ENCODE measurements at places on chromosomes 4 and X. TPM values are rescaled to one million over a fixed set of nuclear protein-coding genes. Genes with fewer than 3 reads are reported as not detected.
A peak's percentile ranks its signal among the peaks of the same experiment; 100 is the strongest.

DNA sequence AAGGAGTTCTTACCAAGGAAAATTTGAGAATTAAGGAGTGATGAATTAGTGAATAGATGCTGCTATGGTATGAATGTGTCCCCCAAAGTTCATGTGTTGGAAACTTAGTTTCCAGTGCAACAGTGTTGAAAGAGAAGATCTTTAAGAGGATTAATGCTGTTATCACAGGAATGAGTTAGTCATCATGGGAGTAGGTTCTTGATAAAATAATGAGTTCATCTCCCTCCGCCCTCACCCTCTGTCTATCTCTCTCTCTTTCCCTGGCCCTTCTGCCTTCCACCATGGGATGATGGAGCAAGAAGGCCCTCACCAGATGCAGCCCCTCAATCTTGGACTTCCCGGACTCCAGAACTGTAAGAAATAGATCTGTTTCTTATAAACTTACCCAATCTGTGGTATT lies 38.3 kb upstream of the KLHL8 start:
- H3K4me3 ChIP-seq = no peak overlapping the region
- no peaks in the 10 kb centered on the region for H3K36me3 ChIP-seq
- no peak for DNase-seq
- no peak overlapping the region for H3K27ac ChIP-seq
- H3K27me3 ChIP-seq = no peaks in the 10 kb centered on the region

GPR119 gene
- not detected for total RNA-seq

DNA sequence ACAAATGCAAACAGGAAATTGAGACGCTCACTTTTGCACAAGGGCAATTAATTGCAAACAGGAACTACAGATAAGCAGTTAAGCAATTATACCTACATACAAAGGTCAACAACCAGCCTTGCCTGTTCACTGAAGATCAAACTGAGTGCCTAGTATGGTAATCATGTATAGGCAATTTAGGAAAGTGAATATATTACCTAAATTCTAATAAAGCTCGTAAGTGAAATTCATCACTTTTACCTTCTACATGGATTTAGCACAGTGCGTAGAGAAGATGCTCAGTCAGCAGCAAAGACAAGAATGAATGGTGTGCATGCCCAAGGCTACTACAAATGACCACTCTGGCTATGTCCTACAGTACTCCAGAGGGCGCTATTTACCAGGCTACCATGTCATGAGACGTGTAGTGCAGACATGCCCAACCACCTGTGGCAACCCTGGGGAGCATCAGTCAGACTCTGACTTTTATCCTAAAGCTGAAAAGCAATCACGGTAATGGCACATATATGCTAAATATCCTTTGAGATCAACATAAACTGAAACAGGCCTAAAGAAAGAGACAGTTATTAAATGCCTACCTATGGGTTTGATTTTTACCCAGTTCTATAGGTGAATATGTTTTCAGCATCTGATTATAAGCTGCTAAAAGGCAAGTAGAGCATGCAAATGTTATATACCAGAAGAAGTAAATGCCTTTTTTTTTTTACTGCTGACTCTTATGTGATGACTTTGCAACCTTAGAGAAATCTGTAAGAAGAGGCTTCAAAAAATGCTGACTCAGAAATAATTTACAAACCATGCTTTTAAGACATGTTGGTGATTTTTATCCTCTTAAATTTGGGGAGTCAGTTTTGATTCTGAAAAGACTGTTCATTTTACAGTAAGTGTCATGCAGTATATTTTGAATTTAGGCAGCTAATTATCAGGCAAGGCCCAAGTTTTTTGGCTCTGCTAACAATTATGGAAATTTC lies 178.0 kb downstream of the PPP3CA start:
- H3K27ac ChIP-seq = no peak overlapping the region
- no peak overlapping the region for H3K4me3 ChIP-seq
- H3K4me1 ChIP-seq = no peaks in the 10 kb centered on the region
- no peaks in the 10 kb centered on the region for H3K27me3 ChIP-seq
- peak; percentile 69 for DNase-seq
- no peaks in the 10 kb centered on the region for H3K36me3 ChIP-seq

DNA sequence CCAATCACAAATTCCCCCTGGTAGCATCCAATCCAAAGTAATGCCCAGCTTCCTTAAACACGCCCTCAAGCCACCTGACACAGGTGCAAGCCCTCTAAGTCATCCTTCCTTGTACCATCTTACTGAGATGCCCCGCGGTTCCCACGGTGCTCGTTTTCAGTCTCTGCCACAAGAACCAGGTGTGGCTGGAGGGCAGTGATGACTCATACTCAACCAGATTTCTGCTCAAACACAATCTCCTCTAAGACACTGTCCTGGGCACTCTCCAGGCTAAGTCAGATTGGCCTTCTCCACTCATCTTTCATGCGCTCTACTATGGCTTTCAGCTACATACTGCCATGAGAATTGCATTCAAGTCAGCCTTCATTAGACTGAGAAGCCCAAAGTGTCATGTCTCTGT lies 3.5 kb downstream of the SH3KBP1 start:
- no peaks in the 10 kb centered on the region for H3K36me3 ChIP-seq
- H3K27me3 ChIP-seq = no peaks in the 10 kb centered on the region
- DNase-seq = no peak
- H3K4me3 ChIP-seq = no peak overlapping the region

DNA sequence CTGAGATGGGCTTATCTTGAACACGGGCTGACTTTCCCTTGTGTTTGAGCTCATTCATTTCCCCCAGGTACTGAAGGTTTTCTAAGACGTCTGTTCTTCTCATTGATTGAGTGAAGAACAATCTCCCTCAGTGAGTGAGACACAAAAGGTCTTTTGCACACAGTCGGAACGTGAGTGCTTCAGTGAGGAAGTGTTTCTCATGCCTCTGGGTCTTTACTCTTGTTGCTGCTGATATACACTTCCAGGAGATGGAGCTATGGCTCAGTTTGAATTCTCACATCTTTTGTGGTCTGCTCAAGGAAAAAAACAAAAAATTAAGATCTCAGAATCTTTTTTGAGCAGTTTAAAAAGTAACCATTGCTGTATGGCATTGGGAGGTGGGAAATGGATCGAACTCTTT lies 981.9 kb upstream of the TENM3 start:
- no peaks in the 10 kb centered on the region for H3K36me3 ChIP-seq
- no peak overlapping the region for H3K4me3 ChIP-seq
- H3K27ac ChIP-seq = no peak overlapping the region
- H3K27me3 ChIP-seq = no peaks in the 10 kb centered on the region

GRCh38 chr4:98706200-98706813 lies 47.9 kb upstream of the TSPAN5 start:
- no peak overlapping the region for H3K27ac ChIP-seq
- no peak for DNase-seq
- no peaks in the 10 kb centered on the region for H3K27me3 ChIP-seq
- no peak overlapping the region for H3K4me3 ChIP-seq
- no peaks in the 10 kb centered on the region for H3K4me1 ChIP-seq
- H3K36me3 ChIP-seq = no peaks in the 10 kb centered on the region

BMP2K gene
- total RNA-seq = 37.9 TPM

DNA sequence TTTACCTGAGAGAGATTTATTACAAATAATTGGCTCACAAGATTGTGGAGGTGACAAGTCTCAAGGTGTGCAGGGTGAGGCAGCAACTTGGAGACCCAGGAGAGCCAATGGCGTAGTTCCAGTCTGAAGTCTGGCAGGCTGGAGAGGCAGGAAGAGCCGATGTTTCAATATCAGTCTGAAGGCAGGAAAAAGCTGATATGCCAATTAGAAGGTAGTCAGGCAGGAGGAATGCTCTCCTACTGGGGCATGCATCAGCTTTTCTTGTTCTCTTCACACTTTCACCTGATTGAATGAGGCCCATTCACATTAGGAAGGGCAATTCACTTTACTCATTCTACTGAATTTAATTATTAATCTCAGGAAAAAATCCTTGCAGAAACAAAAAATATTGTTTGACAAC lies 1351.7 kb upstream of the ADGRL3 start:
- H3K27me3 ChIP-seq = no peaks in the 10 kb centered on the region
- no peak overlapping the region for H3K27ac ChIP-seq
- no peak for DNase-seq
- H3K4me1 ChIP-seq = no peaks in the 10 kb centered on the region
- H3K36me3 ChIP-seq = no peaks in the 10 kb centered on the region

- no peak for DNase-seq
- no peaks in the 10 kb centered on the region for H3K4me1 ChIP-seq
- H3K27me3 ChIP-seq = no peaks in the 10 kb centered on the region
- no peaks in the 10 kb centered on the region for H3K36me3 ChIP-seq
- no peak overlapping the region for H3K27ac ChIP-seq
- no peak overlapping the region for H3K4me3 ChIP-seq
Measured at GRCh38 chr4:107094976-107095375, 58.9 kb upstream of the DKK2 start.

DNA sequence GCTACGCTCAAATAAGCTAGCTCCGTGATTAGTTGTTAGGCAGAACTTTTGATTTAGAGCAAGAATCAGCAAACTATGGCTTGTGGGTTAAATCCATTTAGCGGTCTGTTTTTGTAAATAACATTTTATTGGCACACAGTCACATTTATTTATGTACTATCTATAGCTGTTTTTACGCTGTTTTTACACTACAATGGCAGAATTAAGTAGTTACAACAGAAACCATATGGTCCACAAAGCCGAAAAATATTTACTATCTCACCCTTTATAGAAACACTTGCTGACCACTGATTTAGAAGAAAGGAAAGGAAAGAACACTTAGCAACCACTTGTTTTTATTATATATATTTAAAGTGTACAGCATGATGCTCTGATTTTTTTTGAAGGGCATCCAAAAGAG lies 41.1 kb downstream of the THOC2 start:
- H3K36me3 ChIP-seq = no peaks in the 10 kb centered on the region
- no peak for DNase-seq
- H3K4me1 ChIP-seq = no peaks in the 10 kb centered on the region
- H3K27me3 ChIP-seq = no peaks in the 10 kb centered on the region

- H3K27me3 ChIP-seq = no peaks in the 10 kb centered on the region
- no peak overlapping the region for H3K27ac ChIP-seq
- H3K4me3 ChIP-seq = no peak overlapping the region
- H3K36me3 ChIP-seq = no peaks in the 10 kb centered on the region
Measured at GRCh38 chr4:125975861-125976397, 661.2 kb downstream of the FAT4 start.

DNA sequence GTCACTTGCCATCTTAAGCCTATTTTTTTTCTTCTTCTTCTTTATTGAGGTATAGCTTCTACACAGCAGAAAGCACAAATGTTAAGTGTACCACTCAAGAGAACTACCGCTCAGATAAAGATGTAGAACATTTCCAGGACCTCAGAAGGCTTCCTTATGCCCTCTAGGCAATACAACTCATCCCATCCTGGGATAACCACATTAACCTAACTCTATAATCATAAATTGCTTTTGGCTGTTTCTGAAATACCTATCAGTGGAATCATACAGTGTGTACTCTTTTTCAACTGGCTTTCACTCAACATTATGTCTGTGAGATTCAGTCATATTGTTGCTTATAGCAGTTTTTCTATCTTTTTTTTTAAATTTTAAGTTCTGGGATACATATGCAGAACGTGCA lies 51.7 kb downstream of the ARFIP1 start:
- no peaks in the 10 kb centered on the region for H3K27me3 ChIP-seq
- no peak overlapping the region for H3K4me3 ChIP-seq
- DNase-seq = no peak
- no peak overlapping the region for H3K27ac ChIP-seq
- H3K4me1 ChIP-seq = no peaks in the 10 kb centered on the region
- no peaks in the 10 kb centered on the region for H3K36me3 ChIP-seq

DNA sequence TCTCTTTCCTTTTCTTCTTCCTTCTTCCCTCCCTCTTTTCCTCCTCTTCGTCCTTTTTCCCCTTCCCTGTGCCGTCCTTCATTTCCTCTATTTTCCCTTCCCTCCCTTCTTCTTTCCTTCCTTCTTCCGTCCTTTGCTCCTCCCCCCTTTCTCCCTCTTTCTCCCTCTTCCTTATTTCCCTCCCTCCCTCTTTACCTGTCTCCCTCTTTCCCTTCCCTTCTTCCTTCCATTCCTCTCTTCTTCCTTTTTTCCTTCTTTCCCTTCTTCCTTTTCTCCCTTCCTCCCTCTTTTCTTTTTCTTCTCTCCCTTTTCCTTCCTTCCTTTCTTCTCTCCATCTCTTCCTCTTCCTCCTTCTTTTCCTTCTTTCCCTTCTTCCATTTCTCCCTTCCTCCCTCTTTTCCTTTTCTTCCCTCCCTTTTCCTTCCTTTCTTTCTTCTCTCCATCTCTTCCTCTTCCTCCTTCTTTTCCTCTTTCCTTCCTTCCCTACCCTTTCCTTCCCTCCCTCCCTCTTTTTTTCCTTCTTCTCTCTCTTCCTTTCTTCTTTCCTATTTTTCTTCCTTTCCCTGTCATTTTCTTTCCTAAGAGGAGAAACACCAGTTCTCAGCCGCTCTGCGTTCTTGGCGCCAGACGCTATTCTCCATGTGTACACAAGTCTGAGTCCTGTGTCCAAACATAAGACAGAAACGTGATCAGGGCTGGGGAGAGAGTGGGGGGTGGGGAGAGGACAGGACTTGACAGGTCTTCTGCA lies 597.1 kb downstream of the MID1IP1 start:
- H3K36me3 ChIP-seq = no peaks in the 10 kb centered on the region
- no peaks in the 10 kb centered on the region for H3K27me3 ChIP-seq
- peaks cover 4% of the 10 kb centered on the region for H3K4me1 ChIP-seq
- no peak overlapping the region for H3K27ac ChIP-seq
- H3K4me3 ChIP-seq = no peak overlapping the region

NMU gene
- total RNA-seq = 2.5 TPM

OTUD6A gene
- total RNA-seq = not detected

DNA sequence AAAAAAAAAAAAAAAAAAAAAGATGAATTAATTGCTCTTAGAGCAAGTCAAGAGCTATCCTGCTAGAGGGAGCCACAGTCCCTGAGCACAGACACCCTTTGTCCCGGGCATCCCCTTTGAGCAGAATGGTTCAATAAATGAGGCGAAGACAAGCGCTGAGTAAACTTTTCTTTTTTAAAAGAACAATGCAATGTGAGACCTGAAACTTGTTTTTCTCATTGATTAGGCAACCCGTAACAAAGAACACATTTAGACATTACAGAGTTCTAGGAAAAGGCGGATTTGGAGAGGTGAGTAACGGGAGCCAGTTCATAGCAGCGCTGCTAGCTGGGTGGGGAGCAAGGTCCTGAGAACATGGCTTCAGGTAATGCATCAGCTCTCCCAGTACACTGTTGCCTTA lies 46.1 kb downstream of the GRK4 start:
- H3K4me3 ChIP-seq = no peak overlapping the region
- no peak for DNase-seq
- H3K27ac ChIP-seq = no peak overlapping the region
- H3K27me3 ChIP-seq = no peaks in the 10 kb centered on the region
- H3K36me3 ChIP-seq = no peaks in the 10 kb centered on the region

- H3K4me1 ChIP-seq = no peaks in the 10 kb centered on the region
- no peak overlapping the region for H3K27ac ChIP-seq
- no peaks in the 10 kb centered on the region for H3K27me3 ChIP-seq
- no peak overlapping the region for H3K4me3 ChIP-seq
- H3K36me3 ChIP-seq = no peaks in the 10 kb centered on the region
Measured at GRCh38 chr4:136457004-136457403, 1075.3 kb downstream of the PCDH18 start.

DNA sequence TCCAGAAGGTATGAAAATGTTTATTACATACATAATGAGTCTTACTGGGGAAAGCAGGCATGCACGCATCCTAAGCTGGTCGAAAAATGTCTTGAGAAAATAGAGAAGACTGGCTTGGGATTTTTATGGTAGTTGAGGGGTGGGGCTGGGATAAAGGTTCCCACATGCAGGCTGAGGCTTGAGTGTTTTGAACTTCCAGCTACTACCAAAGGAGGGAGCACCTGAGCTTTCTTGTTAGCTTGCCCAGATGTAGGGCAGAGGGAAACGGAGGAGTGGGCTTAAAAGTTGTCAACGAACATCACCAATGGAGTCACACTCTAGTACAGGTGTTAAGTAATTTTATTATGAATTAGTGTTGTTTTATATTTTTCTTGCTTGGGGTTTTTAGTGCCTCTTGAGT lies 39.6 kb upstream of the SRPX start:
- H3K36me3 ChIP-seq = no peaks in the 10 kb centered on the region
- no peak overlapping the region for H3K27ac ChIP-seq
- H3K27me3 ChIP-seq = no peaks in the 10 kb centered on the region
- H3K4me3 ChIP-seq = no peak overlapping the region

All from sigmoid colon (tissue), 7 donors.